Omental fat pad (tissue), 4 donors: ENCODE measurements at places on chromosomes 6 and 20.

DNA sequence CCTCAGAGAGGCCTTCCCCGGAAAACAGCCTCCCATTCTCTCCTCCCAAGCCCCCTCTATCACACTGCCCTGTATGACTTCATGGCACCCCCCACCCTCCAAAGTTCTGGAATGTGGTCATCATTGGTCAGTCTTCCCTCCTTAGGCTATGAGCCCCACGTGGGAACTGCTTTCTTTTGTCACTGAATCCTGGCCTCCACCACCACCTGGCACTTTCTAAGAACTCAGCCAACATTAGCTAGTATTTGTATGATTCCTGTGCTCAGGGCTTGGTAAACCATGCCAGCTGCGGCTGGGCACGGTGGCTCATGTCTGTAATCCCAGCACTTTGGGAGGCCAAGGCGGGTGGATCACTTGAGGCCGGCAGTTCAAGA lies 8.4 kb upstream of the E2F1 start:
- DNase-seq = no peak

DNA sequence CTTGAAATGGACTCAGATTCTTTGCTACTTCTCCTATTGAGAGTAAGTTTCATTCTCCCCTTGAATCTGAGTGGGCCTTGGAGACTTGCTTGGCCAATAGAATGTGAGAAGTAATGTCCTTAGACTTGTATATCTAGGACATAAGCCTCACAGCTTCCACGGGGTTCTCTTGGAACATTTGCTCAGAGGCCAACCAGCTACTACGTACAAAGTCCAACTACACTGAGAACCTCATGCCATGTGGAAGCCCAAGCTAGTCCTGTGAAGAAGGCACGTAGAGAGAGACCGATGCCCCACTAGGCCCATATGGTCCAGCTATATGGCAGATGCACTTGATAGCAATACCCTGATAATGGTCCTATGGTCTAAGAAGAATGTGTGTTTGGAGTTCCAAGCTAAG lies 22.9 kb downstream of the TMEM14A start:
- DNase-seq = no peak

DNA sequence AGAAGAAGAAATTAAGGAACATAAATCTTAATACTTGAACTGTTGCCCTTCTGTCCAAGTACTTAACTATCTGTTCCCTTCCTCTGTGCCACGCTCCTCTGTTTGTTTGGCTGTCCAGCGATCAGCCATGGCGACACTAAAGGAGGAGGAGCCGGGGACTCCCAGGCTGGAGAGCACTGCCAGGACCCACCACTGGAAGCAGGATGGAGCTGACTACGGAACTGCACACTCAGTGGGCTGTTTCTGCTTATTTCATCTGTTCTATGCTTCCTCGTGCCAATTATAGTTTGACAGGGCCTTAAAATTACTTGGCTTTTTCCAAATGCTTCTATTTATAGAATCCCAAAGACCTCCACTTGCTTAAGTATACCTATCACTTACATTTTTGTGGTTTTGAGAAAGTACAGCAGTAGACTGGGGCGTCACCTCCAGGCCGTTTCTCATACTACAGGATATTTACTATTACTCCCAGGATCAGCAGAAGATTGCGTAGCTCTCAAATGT lies 17.1 kb downstream of the IRF4 start:
- DNase-seq = no peak

DNA sequence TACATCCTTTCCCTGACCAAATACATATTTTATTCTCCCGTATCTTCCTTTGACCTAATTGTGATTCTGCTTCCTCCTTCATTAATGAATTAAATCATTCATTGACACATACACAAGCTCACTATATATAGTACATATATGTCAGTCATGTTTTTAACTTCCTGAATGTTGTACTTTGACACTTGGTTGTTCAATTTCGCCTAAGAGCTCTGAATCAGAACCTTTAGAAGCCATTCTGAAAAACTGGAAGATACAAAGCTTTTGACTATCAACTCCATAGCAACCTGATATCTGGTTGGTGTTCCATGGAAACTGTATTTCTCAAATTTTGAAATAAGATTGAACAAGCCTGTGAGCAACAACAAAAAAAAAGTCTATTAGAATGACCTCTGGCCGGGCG lies 27.3 kb upstream of the HFE start:
- no peak for DNase-seq

DNA sequence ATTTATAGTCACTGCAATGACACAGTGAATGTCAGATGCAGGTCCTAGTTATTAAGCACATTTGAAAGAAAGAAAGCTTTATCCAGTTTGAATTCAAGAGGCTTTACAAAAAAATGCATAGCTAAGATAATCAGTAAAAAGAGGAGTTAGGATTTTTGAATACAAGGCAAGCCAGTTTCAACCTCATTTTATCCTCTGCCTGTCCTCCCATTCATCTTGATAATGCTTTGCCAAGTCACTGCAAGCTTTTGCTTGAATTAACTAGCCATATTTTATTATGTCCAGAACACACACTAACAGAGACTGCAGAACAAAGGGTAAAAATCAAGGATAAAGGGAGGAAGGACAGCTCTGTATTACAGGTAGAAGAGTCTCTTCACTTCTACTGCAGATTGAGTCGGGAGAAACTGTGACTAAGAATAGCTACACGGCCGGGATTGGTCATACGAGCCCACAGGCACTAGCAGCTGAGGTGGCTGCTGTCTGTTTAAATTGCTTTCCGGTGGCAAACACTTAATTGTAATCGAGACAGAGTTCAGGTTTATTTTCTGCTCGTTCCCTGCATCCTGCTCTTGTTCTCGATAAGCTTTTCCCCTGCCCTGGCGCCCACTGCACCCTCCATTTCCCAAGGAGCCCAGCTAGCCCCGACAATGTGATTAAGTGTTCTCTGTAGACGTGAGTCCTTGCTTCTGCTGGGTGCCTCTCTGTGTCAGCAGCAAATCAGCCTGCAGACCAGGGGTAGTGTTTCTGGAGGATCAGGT lies 30.5 kb upstream of the AKAP12 start:
- no peak for DNase-seq

DNA sequence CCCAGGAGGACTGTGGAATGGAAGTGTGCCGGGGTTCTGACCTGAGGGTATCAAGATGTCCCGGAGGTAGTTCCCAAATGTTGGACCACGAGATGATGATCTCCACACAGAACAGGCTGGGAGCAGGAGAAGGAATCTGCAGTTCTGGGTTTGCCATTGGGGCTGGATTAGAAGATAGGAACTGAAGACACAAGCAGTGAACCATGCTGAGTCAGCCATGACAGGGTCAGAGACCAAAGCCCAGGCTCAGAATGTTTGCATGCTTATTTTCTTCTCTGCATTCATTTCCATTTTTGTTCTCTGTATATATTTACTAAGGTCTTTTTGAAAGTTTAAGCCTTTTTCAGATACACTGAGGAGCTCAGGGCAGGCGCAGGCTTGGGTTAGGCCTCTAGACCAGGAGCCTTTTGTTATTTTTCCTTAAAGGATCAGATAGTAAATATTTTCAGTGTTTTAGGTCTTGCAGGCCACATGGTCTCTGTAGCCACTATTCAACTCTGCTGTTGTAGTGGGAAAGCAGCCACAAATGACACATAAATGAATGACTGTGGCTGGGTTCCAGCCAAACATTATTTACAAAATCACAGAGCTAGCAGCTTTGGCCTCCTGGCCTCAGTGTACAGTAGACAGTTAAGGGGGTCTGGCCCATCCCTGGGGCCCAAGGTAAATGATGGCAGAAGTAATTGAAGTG lies 28.5 kb downstream of the SLC35D3 start:
- no peak for DNase-seq

DNA sequence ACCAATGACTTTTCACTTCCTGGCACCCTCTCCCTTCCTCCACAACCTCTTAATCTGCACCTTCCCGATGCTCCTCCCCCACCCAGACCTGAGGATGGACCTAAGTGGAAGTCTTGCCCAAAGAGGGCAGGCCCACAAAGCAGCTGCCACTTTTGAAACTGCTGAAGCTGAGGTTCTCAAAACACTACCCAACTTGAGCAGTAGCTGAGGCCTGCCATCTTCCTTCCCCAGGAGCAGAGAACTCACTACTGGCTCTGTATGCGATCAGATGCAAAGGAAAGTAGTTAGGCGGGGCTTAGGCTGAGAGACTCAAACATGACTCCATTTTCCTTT lies 1.5 kb downstream of the HM13 start:
- DNase-seq = no peak

- DNase-seq = no peak
Observed at GRCh38 chr20:50442512-50442911, 67.7 kb upstream of the PTPN1 start.
